ENCODE measurements at places on chromosomes 5 and 9.

DNA sequence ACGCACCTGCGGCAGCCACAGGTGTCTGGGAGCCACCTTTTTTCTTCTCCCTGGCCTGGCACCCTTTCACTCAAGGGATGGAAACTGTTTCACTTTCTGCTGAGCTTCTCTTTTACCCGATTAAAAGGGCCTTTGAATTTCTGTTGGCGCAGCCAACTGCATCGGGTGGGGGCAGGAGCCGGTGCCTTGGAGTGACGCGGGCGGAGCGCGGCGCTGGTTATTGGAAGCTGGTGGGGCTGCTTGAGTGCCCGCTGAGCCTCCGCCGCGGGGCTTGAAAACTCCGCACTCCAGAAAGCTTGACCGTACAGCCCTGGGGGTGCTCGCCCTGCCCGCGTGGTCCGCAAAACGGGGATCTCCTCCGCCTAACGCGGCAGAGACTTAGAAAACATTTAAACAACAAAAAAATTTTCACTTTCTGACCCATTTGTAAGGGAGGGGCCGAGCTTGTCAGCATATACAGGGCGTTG, 52.0 kb upstream of the TJP2 start:
- DNase-seq: peak; percentile 78

- DNase-seq: no peak
Observed at GRCh38 chr9:23771746-23772384, 54.2 kb downstream of the ELAVL2 start.

DNA sequence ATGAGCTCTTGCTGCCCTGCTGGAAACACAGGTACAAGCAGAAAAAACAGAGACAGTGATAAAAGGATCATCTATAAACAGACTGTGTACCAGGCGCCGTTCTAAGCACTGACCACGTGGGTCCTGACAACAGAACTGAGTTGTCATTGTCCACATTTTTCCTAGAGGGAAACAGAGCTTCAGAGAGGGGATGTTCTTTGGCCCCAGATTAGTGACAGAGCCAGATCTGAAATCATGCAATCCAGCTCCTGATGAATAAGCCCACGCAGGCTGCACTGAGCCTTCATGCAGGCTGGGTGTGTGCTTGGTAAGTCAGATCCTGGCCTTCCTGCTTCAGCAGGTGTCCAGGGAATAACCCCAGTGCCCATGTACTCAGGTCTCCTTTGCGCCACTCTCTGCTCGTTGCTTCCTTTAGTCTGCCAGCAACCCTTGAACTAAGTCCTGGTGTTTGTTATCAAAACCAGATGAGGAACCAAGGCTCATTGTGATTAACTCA, 22.8 kb upstream of the TCF7 start:
- DNase-seq: peak; percentile 40

- no peak for DNase-seq
Observed at GRCh38 chr5:90871391-90871991, 312.9 kb downstream of the ADGRV1 start.

DNA sequence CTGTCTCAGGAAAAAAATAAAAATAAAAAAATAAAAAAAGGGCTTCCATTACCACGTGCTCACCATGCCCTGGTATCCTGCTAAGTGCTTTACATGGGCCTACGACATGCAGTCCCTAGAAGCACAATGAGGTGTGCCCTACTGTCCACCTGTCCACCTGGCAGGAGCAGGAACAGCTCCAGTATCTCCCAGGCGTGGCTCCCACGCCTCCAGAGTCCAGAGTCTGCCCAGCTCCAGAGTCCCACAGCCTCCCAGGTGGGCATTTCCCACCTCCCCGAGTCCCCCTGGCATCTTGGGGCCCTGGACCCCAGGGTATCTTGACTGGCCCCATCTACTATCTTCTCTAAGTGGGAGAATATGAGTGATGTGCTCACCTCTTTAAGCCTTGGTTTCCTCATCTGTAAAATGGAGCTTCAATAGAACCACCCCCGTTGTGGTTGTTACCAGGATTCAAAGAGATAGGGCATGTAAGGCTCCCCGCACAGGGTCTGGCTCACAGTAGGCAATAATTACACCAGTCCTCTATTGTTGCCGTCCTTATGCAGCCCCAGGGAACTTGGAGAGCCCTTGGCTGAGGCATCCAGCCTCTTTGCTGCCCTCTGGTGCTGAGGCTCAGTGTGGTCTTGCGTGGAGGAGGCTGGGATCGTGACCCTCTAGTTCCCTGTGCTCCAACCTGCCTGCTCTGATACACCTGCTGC, 8.9 kb downstream of the CXCL14 start:
- DNase-seq: peak; percentile 54

DNA sequence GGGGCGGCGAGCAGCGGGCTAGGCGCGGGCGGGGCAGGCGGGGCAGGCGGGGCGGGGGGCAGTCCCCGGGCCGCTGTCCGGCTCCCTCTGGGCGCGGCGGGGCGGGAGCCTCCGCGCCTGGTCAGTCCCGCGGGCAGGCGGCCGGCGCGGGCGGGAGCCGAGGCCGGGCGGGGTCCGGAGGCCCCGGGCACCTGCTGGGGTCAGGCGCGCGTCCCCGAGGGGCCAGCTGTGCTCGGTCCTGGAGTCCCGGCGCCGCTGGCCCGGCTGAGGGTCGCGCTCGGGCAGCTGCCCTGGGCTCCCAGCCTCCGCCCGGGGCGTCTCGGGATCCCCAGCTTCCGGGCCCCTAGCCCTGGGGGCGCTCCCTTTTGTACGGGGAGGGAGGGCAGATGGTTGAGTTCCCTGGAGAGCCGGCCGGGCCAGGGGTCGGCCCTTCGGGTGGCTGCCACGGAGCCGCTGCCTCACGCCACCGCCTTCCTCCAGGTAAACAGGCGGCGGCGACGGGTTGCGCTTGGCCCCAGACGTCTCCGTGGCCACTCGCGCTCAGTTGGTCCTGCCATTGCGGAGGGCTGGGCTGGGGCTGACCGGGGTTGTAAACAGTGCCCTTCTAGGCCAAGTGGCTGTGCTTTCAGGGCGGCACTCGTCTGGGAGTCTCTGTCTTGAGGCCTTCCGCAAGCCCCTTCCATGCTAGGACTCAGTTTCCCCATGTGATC, 473 bp downstream of the ZBTB34 start:
- DNase-seq: peak; percentile 69

GRCh38 chr5:86977808-86978207, 289.9 kb upstream of the RASA1 start:
- no peak for DNase-seq

DNA sequence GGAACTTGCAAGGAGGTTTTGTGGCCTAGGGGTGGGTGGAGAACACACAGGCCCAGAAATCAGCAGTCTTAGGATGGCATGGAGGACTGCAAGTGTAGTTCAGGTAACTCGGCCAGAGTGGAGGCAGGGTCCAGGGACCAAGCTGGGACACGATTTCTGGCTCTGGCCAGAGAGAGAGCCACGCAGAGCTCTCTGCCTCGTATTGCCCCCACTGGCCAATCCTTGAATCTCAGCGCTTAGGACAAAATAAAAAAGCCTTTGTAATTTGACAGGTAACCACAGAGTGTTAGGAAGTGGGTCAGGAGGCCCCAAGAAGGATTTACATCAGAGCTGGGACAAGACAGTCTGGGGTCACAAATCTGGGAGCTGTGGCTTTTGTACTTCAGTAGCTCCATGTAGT, 11.7 kb downstream of the MAP3K1 start:
- no peak for DNase-seq

DNA sequence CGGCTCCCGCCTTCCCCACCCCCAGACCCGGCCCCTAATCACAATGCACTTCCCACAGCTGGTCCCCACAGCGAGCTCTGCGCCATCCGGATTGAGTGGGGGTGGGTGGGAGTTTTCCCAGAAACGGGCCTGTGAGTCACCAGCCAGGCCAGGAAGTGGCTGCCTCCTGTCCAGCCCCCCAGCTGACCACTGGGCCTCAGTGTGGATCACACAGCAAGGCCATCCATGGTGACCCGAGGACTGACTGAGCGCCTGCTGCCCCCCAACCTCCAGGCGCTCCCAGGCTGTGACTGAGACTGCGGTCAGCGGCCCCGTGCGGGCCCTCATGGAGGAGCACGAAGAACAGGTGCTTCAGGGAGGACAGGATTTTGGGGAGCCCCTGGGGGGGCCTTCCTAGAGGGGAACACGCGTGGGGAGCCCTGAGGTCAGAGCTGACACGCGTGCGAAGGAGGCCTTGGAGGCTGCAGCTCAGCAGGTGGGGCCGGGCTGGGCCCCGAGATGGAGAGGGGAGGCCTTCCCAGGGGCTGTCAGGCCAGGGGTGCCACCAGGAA, 48.3 kb upstream of the EGFL7 start:
- DNase-seq: no peak

GRCh38 chr9:104885818-104886709, 41.9 kb downstream of the ABCA1 start:
- DNase-seq: no peak

- no peak for DNase-seq
Observed at GRCh38 chr9:79221084-79221483, 350.7 kb upstream of the TLE4 start.

DNA sequence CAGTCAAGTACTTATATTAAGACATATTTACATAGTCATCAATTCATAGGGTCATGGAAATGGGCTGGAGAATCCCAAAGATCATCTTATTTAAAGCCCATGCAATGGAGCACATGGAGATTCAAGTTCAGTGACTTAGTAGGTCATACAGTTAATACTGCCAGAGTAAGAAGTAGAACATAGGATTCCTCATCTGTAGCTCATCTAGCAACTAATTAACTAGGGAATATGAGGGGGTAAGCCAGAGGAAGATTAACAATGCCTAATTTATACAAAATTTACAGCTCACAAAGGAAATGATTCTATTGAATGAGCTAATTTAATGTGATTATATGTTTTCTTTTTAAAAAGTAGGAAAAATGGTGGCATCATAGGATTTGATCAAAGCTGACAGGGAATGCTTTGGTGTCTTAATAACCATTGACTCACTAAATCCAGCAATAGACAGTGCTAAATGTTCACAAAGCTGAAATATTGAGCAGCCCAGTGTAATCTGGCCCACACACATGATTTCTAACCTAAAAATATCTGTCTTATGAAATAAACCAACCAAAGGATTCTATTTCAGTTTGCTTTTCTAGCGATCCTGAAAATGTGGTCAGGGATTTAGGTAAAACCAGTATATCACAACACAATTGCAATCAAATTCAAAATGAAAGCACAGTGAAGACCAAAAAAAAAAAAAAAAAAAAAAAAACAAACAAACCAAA, 53.3 kb downstream of the PRDM6 start:
- DNase-seq: no peak

GRCh38 chr9:120713257-120714087, 798 bp downstream of the MEGF9 start:
- DNase-seq: peak; percentile 29

GRCh38 chr9:88942411-88942810, 48.9 kb upstream of the S1PR3 start:
- peak; percentile 25 for DNase-seq

DNA sequence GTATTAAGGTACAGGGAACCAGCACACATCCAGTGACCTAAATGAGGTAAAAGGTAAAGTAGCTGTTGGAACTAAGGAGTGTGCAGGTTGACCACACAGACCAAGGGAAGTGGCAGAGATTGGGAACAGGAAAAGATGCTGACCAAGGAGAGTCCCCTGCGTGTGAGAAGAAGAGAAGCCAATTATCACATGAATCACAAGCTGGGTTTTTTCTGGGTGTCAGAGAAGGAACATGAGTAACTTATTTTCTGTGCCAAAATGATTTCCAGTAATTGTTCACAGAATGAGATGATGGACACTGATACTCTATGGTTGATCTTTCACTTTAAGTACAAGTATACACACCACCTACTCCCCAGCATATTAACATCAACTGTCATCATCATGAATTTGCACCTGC, 130.7 kb upstream of the ACO1 start:
- no peak for DNase-seq

GRCh38 chr5:14171046-14171445, 27.9 kb downstream of the TRIO start:
- DNase-seq: no peak

- no peak for DNase-seq
Observed at GRCh38 chr5:52738095-52738506, 49.6 kb upstream of the ITGA1 start.

GRCh38 chr5:14930486-14930885, 58.9 kb upstream of the ANKH start:
- DNase-seq: no peak

GRCh38 chr5:42495914-42496313, 72.7 kb downstream of the GHR start:
- no peak for DNase-seq

DNA sequence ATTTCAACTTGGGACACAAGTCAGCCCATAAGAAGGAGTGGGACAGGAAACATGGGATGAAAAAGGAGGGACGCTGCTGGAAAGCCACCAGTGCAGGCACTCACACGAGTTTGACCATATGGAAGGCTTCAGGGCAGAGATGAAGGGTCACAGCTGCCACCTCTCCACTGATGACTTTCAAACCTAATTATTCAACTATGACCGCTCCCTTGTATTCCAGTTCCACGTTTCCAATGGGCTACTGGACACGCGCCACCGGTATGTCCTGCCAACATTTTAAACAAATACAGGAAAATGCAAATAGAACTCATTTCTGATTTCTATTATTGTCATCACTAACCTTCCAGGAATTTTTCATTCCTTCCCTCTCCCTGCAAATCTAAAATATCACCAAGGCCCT, 134.7 kb downstream of the SLC1A3 start:
- DNase-seq: no peak

- no peak for DNase-seq
Observed at GRCh38 chr9:15735083-15735857, 182.4 kb downstream of the CCDC171 start.

DNA sequence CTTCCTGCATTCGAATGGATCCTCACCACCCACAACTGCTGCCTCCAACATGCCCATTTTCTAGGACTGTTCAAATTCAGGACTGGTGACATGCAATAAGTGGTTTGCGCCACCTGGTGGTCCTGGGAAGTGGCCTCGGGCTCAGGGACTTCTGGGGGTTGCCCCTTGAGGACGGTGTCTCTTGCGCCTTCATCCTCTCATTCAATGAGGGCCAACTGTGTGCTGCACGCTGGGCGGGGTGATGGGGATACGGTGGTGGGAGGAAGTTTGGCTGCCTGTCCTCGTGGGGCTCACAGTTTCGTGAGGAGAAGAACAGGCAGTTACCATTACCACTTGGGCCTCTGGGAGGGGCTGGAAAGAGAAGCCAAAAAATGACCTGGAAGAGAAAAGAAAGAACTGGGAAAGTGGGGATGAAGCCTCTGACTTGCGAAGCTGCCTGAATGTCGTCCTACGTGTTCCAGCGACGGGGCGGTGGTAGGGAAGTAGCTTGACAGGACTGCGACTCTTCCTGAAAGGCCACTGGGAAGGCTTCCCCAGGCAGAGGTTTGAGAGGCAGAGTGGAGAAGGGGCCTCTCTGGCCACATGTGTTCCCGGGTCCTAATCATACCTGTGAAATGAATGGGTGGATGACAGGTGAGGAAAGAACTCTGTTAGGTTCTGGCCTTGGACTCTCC, 49.0 kb downstream of the PSD2 start:
- peak; percentile 43 for DNase-seq

GRCh38 chr9:26324786-26325443, 567.7 kb downstream of the CAAP1 start:
- peak; percentile 2 for DNase-seq

DNA sequence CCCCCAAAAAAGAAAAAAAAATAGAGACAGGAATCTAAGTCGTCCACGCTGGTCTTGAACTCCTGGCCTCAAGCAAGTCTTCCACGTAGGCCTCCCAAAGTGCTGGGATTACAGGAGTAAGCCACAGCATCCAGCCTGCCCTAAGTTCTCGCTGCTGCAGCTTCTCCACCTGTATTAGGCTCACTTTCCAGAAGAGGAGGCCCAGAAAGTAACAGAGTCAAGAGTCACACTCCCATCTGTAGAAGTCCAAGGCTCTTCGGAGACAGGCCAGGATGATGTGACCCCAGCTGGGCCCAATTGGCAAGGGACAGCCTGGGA, 1.8 kb downstream of the EEIG1 start:
- no peak for DNase-seq

GRCh38 chr5:52328220-52328806, 459.4 kb upstream of the ITGA1 start:
- no peak for DNase-seq

Data from small intestine (tissue), 16 donors.